Lower leg skin (tissue), 4 donors: ENCODE measurements at places on chromosomes 11 and 22. TPM values are rescaled to one million over a fixed set of nuclear protein-coding genes. Genes with fewer than 3 reads are reported as not detected.

GRCh38 chr11:434496-434895 lies 7.3 kb downstream of the ANO9 start:
- no peak for DNase-seq

- DNase-seq = no peak
Measured at GRCh38 chr11:102280245-102280833, 36.9 kb upstream of the BIRC3 start.

- DNase-seq = no peak
Measured at GRCh38 chr22:18031695-18032454, 7.5 kb upstream of the MICAL3 start.

DNA sequence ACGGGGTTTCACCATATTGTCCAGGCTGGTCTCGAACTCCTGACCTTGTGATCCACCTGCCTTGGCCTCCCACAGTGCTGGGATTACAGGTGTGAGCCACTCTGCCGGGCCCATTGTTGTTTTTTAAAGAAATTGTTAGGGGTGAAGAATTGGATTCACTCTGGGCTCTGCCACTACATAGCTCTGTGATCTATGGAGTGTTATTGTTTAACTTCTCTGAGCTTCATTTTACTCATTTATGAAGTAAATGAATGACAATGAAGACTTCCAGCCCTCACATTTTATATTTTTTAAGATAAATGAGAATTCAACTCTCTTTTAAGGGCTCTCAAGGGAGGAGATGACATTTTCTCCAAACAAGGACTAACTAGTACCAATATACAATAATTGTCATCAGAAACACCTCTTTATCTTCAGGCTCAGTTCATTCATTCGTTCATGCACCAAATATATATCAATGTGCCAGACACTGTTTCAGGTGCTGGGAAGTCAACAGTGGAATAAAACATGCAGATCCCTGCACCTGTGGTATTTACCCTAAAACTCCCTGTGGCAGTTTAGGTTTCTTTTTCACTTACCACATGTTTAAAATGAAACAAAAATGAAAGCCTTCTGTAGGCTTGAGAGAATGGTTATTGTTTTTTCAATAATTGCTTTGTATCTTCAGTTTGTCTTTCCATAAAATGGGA lies 23.5 kb upstream of the GRAMD1B start:
- no peak for DNase-seq

DNA sequence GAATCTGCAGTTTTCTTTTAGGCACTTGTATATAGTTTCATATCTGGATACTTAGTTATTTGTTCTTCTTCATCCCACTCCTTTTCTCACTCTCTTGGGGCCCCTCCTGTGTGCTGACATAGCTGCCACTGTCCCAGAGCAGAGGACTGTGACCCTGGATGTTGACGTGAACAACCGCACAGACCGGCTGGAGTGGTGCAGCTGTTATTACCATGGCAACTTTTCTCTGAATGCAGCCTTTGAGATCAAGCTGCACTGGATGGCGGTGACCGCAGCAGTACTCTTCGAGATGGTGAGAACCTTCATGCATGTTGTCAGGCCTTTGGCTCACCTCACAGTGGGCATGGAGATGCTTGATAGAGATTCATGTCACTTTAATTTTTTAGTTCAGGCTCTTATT lies 50.9 kb upstream of the YWHAH start:
- DNase-seq = no peak

DNA sequence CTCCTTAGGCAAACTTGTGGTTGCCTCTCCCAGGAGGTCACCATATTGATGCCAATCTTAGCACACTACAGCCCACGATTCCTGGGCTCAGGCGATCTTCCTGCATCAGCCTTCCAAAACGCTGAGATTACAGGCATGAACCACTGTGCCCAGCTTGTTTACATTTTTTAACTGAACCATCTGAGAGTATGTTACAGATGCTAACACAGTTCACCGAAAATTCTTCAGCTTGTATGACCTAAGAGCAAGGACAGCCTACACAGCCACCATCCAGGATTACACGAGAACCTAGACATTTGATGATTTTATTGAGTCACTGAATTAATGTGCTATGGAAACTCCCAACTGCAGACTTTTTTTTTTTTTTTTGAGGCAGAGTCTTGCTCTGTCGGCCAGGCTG lies 5.8 kb upstream of the LGALS1 start:
- no peak for DNase-seq

DNA sequence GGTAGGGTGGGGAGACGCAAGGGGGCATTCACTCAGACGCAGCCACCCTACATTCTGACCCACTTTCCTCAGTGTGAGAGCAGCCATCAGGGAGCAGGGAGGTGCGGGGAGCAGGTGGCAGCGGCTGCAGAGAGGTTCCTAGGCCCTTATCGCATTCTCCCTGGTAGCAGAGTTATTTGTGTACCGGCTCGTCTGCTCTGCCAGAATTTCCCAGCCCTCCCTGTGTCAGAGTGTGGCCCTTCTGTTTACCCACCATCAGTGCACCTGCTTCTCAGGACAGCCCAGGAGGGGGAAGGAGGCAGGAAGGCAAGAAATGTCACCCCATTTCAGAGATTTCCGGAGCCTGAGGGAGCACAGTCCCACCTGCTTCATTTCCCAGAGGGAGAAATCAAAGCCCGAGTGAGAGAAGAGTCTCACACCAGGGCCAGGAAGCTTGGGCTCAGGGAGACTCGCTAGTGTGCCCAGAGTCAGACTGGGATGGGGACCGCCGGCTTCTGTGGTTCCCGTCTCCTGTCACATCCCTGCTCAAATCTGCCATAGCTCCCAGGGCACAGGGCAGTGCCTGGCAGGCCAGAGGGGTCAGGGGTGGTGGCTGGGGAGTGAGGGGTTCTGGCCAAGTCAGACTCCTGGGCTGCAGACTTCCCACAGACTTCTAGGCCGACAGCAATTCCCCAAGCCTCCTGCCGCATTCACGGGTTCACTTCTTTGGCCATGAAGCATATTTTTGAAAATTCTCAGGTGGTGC lies 49.7 kb downstream of the ARRB1 start:
- no peak for DNase-seq

GRCh38 chr11:22539821-22540256 lies 85.8 kb downstream of the FANCF start:
- no peak for DNase-seq

DNA sequence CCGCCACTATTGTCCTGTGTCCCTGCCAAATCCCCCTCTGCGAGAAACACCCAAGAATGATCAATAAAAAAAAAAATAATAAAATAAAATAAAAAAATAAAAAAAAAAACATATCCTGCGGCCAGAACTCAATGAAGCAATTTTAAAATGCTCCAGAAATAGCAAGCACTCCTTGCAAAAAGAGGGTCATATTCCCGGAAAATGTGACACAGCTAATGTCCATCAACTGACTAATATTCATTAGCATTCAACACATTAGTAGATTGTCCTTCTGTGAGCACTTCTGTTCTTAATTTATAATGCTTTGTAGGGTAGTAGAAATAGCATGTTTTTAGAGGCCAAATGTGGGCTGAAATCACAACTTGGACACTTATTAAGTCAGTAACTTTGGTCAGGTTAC lies 252.3 kb upstream of the SESN3 start:
- DNase-seq = no peak

DNA sequence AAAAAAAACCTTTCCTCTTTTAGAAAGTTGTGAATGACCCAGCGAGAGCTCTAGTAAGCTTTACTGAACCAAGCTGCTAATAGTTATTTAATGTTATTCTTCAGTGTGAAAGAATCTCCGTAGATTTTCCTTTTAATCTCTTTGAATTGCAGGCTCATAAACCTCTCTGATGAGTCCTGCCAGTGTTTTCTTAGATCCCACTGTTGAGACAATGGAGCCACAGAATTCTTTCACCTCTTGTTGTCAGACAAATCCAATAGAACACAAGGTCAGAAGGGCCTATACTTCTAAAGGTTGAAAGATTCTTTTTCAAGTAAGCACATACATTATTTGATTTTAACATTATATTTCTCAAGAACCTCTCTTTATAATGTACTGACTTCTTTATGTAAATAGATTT lies 52.2 kb downstream of the DNAJC24 start:
- DNase-seq = no peak

GRCh38 chr22:46791201-46791731 lies 28.8 kb downstream of the TBC1D22A start:
- peak; percentile 89 for DNase-seq

DNA sequence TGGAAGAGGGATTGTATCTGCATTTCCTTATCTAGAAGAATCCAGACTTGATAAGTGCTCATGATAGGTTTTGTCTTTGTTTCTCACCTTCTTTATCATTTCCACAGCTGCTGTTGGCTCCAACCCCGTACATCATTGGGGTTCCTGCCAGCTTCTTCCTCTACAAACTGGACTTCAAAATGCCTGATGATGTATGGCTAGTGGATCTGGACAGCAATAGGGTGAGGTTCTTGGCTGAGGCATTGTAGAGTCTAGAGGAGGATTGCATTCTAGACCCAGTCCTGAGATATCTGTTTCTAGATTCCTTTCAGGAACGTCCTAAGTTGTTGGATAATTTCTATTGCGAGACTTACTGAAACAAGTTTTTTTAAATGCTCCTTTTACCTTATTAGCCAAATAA lies 8.1 kb downstream of the MADD start:
- no peak for DNase-seq

DNA sequence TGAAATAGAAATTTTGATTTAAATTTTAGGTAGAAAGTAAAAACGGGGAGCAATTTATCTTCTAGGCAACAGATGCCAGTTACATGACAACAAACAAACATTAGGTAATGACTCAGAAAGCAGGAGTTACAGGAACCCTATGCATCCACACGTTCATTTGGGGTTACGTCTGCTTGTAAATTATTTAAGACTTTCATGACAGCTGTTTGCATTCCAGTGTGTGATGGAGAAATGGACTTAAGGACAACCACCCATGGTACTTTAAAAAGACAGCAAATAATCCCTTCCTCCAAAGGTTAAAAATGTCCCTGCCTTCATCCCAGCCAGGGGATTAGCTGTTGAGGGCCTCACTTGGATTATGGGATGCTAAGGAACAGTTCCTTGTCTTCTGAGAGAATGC lies 11.8 kb downstream of the E2F8 start:
- no peak for DNase-seq

GRCh38 chr11:12832480-12833224 lies 158.4 kb downstream of the TEAD1 start:
- no peak for DNase-seq

DNA sequence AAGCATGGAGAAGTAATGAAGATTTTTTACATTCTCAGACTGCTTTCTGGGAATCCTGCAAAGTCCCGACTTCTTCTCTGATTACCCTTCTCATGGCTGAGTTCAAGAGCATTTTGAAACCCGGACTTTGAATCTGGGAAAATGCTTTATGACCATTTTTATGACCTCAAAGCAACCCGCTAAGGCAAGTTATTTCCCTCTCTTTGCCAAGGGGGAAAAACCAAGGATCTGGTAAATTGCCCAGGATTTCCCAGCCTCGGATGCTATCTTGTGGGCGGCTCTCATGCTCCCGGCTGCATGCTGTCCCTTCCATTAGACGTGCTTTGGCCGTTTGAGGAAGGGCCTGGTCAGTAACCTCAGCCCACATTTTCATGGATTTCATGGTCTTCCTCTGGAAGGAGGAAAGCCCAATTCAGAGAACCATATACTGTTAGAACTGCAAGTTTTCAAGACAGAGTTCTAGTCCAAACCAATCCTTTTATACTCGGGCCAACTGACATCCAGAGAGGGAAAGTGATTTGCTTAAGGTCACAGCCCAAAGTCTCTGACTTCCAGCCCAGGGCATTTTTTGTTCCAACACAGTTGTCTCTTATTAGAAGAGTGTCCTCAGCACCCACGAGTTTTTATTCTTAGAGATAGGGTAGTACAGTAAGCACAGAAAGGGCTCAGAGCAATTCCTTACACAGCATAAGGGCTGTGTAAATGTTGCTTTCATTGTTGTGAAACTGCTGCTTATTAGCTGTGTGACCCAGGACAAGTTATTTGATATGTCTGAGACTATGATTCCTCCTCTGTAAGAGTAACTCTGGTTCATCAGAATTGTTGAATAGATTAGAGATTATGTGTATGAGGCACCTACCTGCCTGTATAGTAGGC lies 77.4 kb downstream of the NAV2 start:
- DNase-seq = no peak

DNA sequence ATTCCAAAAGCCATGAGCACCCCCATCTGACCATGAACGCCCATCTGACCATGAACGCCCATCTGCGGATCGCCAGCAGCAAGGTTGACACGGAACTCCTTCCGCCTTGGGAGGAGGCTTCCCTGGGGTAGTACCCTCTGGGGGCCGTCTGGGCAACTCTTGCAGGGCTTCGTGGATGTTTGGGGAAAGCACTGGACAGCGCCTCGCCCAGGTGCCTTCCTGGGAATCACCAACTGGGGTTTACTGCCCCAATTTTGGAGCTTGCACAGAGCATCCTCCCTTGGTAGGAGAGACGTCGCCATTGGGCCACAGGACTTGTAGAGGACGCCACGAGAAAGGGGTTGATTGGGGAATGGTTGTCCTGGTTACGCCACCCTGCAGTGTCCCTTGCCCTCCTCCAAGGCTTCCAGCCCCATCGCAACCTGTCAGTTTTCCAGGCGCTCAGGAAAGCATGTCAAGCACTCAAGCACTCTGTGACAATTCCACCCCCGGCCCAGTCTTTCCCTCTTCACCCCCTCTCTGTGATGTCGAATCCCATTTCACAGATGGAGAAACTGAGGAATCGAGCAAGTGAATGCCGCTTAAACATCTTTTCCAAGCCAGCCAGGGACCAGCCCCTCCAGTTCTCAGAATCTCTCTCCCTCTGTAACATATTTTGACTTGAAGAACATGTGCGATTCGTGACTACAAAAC lies 914 bp upstream of the PRDM11 start:
- peak; percentile 86 for DNase-seq

- no peak for DNase-seq
Measured at GRCh38 chr11:35748644-35749043, 86.1 kb downstream of the TRIM44 start.

DNA sequence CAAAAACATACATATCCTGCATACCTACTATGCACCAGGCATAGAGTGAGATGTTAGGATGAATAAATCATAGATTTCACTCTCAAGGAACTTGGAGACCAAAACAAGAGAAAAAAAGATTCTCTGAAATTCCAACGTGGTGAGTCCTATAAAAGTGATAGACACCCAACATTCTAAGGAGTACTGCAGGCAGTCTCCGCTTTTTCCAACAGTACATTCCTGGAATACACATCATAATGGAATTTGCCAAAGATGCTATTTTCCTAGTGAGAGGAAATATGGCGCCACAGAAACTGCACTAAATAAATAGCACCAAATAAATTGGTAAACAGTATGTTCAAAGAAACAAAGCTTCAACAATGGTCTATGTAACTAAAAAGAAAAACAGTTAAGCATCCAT lies 6.0 kb downstream of the TMEM123 start:
- no peak for DNase-seq

Gene OLFML1
- 4.0 TPM for total RNA-seq

Gene NPTXR
- total RNA-seq = 4.6 TPM

Gene TRIM21
- 7.0 TPM for total RNA-seq

Gene VPREB3
- not detected for total RNA-seq

Gene MS4A15
- not detected for total RNA-seq

Gene CRACR2B
- 14.5 TPM for total RNA-seq

Gene FAM227A
- total RNA-seq = 1.9 TPM

Gene CCDC117
- total RNA-seq = 15.1 TPM

Gene KDM4D
- total RNA-seq = 1.1 TPM

Gene NNMT
- 150 TPM for total RNA-seq

Gene CATSPERZ
- not detected for total RNA-seq

Gene SCGB1C1
- total RNA-seq = not detected

Gene PLAAT4
- total RNA-seq = 2.2 TPM

Gene MPPED2
- 1.5 TPM for total RNA-seq
